ENCODE measurements at places on chromosomes 6 and 20. TPM values are rescaled to one million over a fixed set of nuclear protein-coding genes. Genes with fewer than 3 reads are reported as not detected.

TNNC2 gene
- total RNA-seq: 1.3 TPM

CNR1 gene
- not detected for total RNA-seq

CYP21A2 gene
- not detected for total RNA-seq

ZNF391 gene
- total RNA-seq: 1.3 TPM

NHLRC1 gene
- total RNA-seq: 3.1 TPM

RAMACL gene
- total RNA-seq: 2.3 TPM

HRH3 gene
- not detected for total RNA-seq

AGER gene
- 0.50 TPM for total RNA-seq

PPP1R16B gene
- under 0.01 TPM for total RNA-seq

SGK2 gene
- total RNA-seq: 0.26 TPM

BFSP1 gene
- 2.3 TPM for total RNA-seq

RFX6 gene
- total RNA-seq: not detected

SYCP2 gene
- 0.51 TPM for total RNA-seq

TREML1 gene
- not detected for total RNA-seq

PRDM1 gene
- total RNA-seq: 5.4 TPM

CTAGE9 gene
- not detected for total RNA-seq

HLA-DPA1 gene
- total RNA-seq: 1.0 TPM

NKX2-4 gene
- total RNA-seq: not detected

SLC35D3 gene
- total RNA-seq: not detected

NKX2-2 gene
- total RNA-seq: not detected

MTFR2 gene
- total RNA-seq: 0.26 TPM

LIME1 gene
- total RNA-seq: 3.5 TPM

SPATS1 gene
- under 0.01 TPM for total RNA-seq

ZNF292 gene
- 22.6 TPM for total RNA-seq

PTGIS gene
- 79.1 TPM for total RNA-seq

CHRNA4 gene
- not detected for total RNA-seq

C4B gene
- total RNA-seq: 43.9 TPM

GNRH2 gene
- total RNA-seq: not detected

HMGN4 gene
- 111 TPM for total RNA-seq

MANEA gene
- 7.7 TPM for total RNA-seq

NELFE gene
- total RNA-seq: 85.5 TPM

ADTRP gene
- total RNA-seq: 1.3 TPM

TENT5A gene
- total RNA-seq: 24.9 TPM

MACROD2 gene
- total RNA-seq: 1.0 TPM

HAO1 gene
- not detected for total RNA-seq

FAM162B gene
- total RNA-seq: 13.1 TPM

OR2B6 gene
- 0.17 TPM for total RNA-seq

CDH22 gene
- total RNA-seq: not detected

UNC93A gene
- not detected for total RNA-seq

ADAT2 gene
- total RNA-seq: 4.1 TPM

FIG4 gene
- 26.5 TPM for total RNA-seq

FHL5 gene
- not detected for total RNA-seq

PTCRA gene
- total RNA-seq: not detected
